ENCODE measurements at places on chromosomes 12 and 14.

DNA sequence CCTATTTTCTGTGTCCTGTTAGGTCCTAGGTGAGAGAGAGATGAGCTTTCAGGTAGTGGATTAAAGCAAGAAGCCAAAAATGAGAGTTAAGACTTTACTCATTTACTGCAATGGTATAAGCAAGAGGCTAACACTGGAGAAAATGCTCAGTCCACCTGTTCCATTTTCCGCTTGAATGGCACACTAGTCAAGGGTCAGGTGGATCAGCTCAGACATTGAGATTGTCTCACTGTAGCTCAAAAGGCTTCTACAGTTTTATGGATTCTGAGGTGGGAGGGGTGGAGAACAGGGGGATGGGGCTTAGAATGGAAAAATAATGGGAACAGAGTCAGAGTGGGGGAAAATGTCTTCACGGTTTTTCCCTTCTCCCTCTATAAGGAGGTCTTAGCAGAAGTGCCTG is 57.3 kb upstream of the MUCL1 start:
- DNase-seq: no peak

DNA sequence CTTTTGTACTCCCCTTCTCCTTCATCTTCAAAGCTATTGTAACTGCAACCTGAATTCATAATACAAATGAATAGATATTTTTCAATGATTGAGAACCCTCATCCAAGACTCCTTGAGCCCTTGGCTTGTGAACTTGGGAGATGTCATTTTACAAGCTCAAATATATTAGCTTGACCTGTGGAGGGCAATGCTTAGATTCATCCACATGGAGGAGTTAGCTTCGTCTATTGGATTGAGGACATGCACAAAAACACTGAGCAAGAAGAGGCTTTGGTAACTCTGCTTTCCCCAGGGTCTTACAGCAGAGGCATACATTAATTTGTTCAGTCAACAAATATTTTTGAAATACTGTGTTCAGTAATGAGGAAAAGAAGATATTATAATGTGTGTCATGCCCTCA is 101.1 kb downstream of the OTOGL start:
- no peak for DNase-seq

DNA sequence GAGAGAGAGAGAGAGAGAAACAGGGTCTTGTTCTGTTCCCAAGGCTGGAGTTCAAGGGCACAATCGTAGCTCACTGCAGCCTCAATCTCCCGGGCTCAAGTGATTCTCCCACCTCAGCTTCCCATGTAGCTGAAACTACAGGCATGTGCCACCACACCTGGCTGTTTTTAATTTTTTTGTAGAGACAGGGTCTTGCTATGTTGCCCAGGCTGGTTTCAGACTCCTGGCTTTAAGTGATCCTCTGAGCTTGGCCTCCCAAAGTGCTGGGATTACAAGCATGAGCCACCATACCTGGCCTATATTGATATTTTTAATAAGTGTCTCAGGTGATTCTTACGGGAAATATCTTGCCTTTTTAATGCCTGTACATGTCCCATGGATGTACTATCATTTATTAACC is 50.9 kb upstream of the STON2 start:
- no peak for DNase-seq

DNA sequence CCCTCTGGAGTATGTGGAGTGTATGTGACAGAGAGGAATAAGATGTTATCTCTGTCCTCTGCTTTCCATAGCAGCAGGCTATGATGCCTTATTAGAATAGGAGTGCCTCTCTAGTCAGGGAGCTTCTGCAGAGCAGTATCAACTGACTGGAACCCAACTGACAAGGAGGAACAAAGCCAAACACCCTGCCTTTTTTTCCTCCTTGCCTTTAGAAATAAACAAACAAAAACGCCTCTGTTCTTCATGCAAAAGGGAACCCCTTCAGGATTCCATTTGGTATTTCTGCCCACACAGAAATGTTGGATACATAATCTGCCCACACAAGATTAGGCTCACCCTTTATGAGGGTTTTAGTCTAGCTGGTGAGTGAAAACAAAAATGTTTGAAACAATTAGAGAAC is 50.3 kb downstream of the VRK1 start:
- no peak for DNase-seq

- DNase-seq: no peak
These were observed 6.7 kb downstream of the B4GALNT1 start for GRCh38 chr12:57626111-57626920.

- no peak for DNase-seq
These were observed 19.1 kb downstream of the ZFYVE1 start for GRCh38 chr14:73007835-73008234.

GRCh38 chr12:94071258-94071657 is 77.1 kb upstream of the PLXNC1 start:
- DNase-seq: no peak

- DNase-seq: no peak
These were observed 89.8 kb downstream of the ZFP36L1 start for GRCh38 chr14:68703093-68703492.

DNA sequence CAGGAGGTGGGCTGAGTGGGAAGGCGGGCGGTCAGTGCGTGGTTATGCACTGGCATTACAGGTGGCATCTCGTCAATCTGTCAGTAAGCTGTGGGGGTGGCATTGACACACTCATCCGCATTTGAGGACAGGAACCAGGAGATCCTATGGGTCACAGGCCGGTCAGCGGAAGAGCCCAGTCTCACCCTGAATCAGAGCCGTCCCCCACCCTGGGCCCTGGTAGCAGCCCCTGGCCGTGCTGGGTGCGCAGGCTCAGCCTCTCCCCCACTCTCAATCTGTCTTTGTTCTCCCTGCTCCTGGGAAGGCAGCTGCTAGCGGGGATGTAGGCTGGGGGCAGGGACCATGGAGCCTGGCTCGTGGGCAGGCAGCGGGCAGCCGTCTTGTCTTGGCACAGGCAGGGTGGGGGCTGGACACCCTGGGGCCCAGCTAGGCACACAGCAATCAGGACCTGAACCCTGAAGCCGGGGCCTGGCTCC is 5.1 kb downstream of the INF2 start:
- no peak for DNase-seq

DNA sequence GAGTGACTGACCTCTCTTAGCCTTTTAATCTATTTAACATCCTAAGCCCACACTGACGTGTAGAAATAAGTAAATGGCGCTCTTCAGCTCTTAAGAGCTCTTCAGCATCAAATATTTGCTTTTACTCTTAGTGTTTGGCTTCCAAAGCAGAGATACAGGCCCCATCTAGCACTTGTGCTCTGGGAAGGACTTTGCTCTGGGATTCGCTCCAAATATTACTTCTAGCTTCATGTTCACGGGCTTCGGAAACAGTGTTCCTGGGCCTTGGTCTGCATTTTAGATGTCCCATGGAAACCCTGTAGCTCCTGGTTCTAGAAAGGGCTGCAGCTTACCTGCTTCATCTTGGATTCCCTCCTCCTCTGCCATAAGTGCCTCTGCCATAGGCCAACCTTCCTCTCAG is 2.7 kb upstream of the NKX2-8 start:
- no peak for DNase-seq

DNA sequence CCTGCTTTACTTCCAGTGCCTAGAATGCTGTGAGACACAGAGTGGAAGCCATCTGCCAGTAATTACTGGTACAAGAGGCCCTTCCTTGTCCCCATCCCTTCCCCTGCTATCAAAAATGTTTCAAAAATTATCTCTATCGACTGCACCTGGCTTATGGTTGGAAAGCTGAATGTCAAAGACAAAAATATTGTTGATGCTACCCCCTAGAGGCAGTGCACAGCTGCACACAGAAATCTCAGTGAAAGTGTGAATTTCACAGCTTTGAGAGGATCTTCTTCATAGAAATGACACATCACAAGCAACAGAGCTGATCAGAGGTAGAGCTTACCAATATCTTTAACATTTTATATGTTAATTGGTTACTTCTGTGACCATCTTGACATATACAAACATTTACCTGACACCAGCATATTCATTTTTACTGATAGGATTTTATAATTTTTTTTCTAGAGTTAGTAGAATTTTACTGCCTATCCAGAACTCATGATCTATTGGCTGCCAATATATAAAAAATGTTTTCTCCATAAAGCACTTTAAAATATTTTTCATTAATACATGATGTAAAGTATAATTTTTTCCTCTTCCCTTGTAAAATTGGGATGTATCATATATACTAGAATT is 138.0 kb downstream of the AACS start:
- DNase-seq: no peak

GRCh38 chr12:41701943-41702601 is 442.6 kb downstream of the GXYLT1 start:
- no peak for DNase-seq

DNA sequence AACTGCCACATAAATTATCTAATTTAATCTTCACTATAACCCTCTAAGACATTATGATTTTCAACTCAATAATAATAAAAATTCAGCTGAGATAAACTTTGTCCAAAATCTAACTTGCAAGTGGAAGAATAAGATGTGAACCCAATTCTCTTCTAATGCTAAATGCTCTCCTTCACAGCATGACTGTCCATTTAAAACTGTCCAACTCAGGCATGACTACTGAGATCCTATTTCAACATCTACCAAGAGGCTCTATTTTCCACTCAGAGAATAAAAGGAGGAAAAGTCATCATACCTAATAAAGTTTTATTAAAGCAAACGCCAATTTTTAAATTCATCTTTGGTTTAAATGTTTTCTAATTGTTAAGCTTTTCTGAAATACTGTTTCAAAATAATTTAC is 183.6 kb downstream of the MED13L start:
- DNase-seq: no peak

DNA sequence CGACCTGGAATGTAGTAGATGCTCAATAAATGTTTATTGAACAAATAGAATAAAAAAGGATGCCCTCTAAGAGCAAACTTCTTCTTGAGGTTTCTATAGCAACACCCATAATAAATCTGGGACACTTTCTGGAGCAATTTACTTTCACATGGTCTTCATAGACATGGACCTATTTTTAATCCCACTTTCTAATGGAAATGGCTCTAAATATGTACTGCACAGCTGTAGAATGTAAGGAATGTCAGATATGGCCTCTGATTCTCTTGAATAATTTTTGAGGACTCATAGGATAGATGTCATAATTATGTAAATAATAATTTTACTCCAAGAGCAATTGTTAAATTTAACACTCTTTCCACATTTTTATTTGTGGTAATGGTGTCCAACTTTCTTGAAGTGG is 133.5 kb upstream of the DAAM1 start:
- DNase-seq: no peak

DNA sequence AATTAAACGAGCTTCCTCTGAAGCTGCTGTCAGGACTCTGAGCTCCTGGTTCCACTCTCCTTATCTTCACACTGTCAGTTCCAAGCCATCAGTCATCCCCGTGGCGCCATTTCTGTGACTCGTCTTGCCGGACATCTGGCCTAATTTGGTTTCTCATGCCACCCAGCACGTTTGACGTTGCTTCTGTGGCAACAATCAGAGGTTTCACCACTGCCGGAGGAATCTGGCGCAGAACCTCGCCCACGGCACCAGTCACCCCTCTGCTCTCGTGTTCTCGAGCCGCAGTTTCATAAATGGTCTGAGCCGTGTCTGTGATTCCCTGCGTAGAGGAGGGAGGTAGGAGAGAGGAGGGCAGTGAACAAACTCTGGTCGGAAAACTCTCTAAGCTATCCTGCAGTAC is 29.7 kb downstream of the BDKRB1 start:
- DNase-seq: no peak

GRCh38 chr12:3456809-3457208 is 34.2 kb upstream of the PRMT8 start:
- no peak for DNase-seq

DNA sequence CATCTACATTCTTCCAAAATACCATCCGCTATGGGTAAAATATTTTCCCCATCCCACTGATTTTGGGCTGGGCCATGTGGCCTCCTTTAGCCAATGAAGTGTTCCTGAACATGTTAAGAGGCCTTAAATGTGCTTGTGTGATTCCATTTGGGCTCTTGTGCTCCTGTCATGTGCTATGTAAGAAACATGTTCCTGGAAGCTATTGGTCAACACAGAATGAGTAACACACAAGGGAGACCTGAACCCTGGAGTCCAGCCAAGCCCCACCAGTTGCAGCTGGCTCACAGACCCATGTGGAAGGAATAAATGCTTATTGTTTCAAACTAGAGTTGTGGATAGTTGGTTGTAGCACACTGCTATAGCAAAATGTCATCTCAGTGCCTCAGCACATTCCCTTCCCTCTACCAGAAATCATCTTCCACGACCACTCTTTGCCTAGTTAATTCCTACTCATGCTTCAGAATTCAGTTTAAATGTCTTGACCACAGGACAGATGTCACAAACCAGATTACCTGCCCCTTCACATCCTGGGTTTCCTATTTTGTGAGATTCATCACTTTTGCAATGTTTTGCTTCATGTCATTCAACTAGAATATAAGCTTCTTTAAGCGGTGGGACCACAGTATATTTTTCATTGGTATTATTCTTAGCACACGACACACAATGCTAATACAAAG is 217.3 kb upstream of the EEA1 start:
- no peak for DNase-seq

DNA sequence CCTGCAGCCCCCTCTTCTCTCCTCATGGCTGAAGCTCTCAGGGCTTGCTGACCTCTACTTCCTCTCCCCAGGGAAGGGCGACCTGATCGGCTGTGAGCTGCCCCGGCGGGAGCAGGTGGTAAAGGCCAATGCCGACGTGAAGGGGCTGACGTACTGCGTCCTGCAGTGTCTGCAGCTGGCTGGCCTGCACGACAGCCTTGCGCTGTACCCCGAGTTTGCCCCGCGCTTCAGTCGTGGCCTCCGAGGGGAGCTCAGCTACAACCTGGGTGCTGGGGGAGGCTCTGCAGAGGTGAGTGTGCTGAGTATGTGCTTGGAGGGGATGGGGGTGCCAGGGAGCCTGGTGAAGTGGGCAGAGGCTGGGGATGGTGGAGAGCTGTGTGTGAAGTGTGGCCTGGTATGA is 13.7 kb downstream of the MCRS1 start:
- peak; percentile 59 for DNase-seq

DNA sequence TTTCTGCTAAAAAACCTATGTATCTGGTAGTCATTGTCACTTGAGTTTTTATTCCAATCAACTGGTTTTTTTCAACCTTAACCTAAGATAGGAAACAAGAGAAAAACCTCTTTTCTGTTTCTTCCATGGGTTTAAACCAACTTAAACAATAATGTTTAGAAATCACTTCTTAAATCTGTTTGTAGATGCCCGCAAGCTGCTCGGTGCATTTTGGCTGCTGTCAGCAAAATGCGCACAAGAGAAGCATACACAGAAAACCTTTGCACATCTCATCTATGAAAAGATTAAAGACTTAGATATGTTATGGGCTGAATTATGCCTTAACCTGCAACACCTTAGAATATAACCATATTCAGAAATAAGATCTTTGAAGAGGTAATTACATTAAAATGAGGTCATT is 299.8 kb downstream of the ITPR2 start:
- no peak for DNase-seq
